NB4 (cell line): ENCODE measurements at places on chromosomes 3 and 15.

DNA sequence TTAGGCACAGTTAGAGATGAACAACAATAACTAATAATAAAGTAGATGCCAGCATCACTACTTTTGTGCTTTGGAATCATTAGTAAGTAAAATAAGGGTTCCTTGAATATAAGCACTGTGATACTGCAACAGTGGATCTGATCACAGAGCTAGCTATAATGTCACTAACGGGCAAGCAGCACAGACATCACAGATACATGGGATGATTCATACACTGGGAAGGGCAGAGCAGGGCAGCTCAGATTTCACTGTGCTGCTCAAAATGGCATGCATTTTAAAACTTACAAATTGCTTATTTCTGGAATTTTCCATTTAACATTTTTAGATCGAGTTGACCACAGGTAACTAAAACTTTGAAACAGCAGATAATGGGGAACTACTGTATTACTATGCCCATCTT, 476.6 kb downstream of the FHIT start:
- no peak for DNase-seq

GRCh38 chr3:120497818-120498217, 47.0 kb upstream of the FSTL1 start:
- no peak for DNase-seq

- DNase-seq = no peak
These were observed 419.1 kb downstream of the TIGIT start for GRCh38 chr3:114712728-114713492.

DNA sequence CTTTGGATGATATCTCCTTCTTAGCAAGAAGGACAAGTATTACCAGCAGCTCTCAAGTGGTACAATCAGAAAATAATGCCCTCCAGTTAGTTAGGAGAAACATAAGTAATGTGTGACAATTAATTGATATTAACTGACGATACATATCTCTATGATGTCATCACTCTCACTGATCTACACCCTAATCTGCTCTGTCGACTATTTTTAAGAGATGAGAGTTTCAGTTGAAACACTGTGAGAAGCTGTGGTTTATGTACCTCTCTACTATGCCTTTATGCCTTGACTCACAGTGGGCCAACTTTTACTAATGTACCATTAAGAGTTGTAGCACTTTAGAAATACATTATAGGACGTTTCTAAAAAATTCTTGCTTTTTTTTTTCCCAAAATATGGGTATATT, 8.6 kb downstream of the CEP152 start:
- no peak for DNase-seq

- DNase-seq = no peak
These were observed 40.2 kb upstream of the TLE3 start for GRCh38 chr15:70137967-70138366.

- DNase-seq = peak; percentile 62
These were observed 6.8 kb downstream of the LTK start for GRCh38 chr15:41506796-41507341.
